ENCODE measurements at places on chromosomes 13 and 19.
A peak's percentile ranks its signal among the peaks of the same experiment; 100 is the strongest.

GRCh38 chr13:104314926-104315535, 1248.8 kb upstream of the SLC10A2 start:
- DNase-seq: no peak

GRCh38 chr13:113912596-113912995, 48.7 kb upstream of the GAS6 start:
- DNase-seq: no peak

GRCh38 chr13:33740134-33740538, 77.8 kb upstream of the RFC3 start:
- DNase-seq: peak; percentile 70

GRCh38 chr13:22482496-22483000, 698.2 kb upstream of the SGCG start:
- no peak for DNase-seq

DNA sequence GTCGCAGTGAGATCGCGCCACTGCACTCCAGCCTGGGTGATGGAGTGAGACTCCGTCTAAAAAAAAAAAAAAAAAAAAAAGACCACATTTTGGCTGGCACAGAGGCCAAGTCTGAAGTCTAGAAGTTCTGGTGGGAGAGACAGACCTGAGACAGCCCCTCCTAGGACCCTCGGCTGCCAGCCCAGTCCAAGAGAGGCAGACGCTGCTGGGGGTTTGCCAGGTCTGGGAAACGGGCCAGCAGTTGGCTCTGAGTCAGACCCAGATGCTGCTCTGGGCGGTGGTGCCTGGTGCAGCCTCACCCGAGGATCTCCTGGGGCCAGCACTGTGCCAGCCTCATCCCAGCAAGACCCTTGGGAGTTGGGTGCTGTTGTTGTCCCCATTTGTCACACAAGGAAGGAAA, 5.8 kb downstream of the FCHO1 start:
- DNase-seq: peak; percentile 64

- DNase-seq: no peak
Measured at GRCh38 chr19:52138983-52139251, 821 bp downstream of the ZNF616 start.

DNA sequence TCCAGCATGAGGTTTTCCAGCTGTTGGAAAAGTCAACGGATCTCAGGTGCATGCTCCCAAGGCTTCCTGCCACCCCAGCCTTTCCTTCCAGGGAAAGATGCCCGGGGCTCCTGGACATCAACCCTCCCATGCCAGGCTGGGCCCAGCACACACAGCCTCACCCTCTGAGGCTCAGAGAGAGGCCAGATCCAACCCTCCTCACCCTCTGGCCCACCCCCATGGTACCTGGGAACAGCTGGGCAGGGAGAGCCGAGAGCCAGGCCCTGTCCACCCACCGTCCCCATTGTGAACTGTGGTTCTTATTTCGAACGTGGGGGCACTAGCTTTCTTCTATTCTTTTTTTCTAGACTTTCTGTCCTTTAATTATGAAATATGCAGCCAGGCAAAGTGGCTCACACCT, 9.9 kb upstream of the CCNP start:
- DNase-seq: no peak

GRCh38 chr19:17328517-17329365, 5.9 kb downstream of the ANO8 start:
- no peak for DNase-seq

DNA sequence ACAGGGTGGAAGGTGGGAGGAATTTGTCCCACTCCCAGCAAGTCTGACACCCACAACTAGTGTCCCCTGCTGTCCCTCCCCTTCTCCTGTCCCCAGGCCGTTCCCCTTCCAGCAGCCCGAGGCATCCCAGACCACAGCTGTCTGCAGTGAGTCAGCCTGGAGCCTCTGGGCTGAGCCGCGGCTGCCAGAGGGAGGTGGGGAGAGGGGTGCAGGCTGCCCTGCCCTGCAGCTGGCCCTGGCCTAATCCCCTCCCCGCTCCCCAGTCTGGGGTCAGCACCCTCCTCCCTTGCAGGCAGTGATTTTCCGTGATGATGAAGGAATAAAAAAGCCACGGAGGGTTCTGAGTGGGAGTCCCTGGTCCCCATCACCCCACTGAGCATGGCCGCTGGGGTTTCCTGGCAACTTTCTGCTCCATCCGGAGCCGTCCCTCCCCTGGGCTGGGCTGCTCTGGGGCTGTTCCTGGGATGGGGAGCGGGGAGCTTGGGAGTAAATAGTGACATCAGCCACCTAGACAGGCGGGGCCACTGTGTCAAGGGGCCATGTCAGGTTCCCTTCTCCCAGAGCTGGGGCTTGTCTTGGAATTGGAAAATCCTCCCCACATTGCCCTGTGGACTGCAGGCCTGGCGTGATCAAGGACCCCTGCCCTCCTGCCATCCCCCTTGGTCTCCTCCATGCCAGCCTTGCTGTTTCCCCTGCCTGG, 16.8 kb downstream of the SPC24 start:
- peak; percentile 94 for DNase-seq

DNA sequence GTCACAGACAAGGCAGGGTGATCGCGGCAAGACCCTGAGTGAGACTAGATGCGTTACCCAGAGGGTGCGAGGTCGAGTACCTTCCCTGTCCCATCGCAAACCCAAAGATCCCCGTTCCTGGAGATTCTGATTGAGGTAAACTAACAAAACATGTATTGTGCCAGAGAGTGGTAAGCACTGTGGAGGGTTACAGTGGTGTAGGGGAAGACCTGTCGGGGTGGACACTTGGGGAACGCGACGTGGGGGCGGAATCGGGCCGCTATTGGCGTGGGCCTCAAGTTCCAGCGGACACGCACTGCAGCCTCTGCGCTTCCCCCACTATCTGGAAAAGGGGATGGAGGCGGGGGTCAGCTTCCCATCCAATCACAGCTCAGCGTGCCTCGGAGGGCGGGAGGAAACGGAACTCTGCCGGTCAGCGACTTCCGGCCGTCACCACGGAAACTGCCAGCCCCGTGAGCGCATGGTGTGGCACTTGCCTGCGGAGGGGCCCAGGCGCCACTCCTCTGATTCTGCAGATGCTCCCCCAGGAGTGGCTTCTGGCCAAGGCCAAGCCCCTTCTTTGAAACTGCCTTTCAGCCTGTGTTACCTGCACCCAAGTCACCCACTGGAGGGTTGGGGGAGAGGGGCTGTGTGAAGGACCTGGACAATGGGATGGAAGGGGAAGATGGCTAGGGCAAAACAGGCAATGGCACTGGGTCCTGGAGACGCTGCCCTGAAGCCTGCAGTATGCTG, 1.0 kb upstream of the UBE2M start:
- DNase-seq: peak; percentile 94

DNA sequence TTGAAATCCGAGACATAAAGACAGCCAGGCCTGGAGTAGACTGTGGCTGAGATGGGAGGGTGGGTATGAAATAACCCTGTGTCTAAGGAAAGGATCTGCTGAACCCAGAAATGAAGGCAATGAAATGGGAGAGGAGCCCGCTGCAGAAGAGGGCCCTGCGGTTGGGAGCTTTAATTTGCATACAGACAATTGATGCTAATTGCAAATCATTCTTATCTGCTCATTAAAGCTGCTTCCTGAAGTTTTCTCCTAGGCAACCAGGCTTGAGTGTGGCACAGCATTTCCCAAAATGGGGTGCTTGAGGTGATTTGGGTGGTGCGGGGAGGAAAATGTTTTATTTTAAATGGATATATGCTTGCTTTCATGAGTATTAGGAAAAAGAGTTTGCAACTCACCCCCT, 55.4 kb downstream of the DPF1 start:
- no peak for DNase-seq

- DNase-seq: no peak
Measured at GRCh38 chr13:114114006-114114640, 18.3 kb downstream of the RASA3 start.

DNA sequence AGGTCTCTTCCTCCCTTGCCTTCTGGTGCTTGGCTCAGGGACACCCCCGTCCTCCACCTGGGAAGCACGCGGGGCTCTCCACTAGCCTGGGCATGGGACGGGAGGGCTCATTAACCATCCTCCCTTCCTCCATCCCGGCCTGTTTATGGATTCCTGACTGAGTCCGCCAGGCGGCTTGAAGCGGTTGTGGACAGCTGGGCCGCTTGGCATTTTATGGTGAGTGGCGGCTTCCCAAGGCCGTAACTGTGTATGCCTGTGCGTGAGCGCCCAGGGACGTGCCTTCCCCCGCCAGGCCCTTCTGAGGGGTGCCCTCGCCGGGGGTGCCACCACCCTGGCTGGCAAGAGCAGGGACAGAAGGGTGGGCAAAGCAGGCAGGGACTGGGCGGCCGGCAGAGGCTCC, 202.8 kb downstream of the URI1 start:
- DNase-seq: no peak

DNA sequence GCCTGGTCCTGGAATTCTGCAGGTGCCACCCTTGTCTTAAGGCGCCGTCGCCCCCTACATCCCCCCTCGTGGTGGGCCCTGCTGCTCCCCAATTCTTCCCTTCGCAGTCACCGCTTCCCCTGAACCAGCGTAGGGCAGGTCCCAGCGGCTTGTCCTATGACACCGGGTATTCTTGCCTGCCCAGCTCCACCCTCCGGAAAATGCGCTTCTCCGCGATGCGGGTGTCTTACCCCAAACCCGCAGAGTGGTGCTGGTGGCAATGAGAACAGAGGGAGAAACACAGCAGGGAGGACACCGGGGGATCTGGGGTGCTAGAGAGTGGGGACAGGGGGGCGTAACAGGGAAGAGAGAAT, 9.0 kb downstream of the ZNF808 start:
- DNase-seq: peak; percentile 12

DNA sequence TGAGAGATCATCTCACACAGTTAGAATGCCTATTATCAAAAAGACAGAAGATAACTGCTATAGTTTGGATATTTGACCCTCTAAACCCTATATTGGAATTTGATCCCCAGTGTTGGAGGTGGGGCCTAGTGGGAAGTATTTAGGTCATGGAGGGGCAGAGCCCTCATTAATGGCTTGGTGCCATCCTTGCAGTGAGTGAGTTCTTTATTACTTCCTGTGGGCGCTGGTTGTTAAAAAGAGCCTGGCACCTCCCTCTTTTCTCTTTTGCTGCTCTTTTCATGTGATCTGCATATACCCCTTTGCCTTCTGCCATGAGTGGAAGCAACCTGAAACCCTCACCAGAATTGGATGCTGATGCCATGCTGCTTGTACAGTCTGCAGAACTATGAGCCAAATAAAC, 66.8 kb downstream of the TDRD3 start:
- no peak for DNase-seq

DNA sequence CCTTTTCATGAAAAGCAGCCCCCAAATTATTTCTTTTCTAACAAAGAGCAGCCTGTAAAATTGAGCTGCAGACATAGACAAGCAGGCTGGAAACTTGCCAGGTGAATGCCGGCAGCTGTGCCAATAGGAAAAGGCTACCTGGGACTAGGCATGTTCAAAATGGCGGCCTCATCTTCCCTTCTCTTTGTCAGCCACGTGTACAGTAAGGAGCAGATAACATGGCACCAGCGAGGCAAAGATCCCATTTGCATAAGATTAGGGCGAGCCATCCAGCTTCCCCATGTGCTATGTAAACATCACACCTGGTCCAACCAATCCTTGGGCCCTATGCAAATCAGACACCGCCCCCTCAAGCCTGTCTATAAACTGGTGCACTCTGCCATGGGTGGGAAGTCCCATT, 31.2 kb upstream of the CACNA1A start:
- DNase-seq: no peak

- peak; percentile 49 for DNase-seq
Measured at GRCh38 chr19:15432018-15432494, 13.3 kb upstream of the AKAP8L start.

GRCh38 chr19:18223860-18224524, 2.2 kb downstream of the PDE4C start:
- no peak for DNase-seq

- peak; percentile 67 for DNase-seq
Measured at GRCh38 chr19:47445937-47446402, 25.7 kb downstream of the SLC8A2 start.

DNA sequence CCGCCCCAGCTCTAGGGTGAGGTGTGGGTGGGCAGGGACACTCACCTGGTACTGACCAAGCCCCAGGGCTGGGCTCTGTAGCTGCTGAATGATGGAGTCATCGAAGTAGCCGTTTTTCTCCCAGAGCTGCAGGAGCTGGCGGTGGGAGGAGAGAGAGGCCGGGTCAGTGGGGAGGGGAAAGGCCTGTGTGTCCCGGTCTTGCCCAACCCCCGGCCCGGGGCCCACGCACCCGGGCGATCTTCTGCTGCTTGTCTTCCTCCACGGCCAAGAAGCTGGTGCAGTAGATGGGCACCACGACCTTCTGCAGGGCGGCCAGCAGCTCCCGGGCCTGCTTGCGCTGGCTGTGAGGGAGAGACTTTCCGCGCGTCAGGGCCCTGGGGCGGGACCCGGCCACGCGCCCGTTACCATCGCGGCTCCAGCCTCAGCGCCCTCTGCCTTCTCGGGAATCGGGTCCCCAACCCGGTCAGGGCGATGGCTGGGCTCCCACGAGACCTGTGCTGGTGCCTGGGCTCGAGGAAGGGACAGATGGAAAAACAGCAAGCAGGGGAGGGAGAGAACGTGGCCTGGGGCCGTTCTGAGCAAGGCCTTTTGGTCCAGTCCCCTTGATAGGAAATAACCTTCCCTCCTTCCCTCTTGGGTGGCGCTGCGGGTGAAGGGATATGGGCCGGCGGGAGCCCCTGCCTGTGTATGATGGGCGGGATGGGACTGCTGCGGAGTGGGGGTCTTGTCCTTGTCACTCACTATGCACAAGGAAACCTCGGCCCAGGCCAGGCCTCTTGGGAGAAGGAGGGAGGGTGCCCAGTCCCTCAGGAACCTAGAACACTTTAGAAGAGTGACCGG, 11.5 kb downstream of the CHERP start:
- no peak for DNase-seq

- DNase-seq: no peak
Measured at GRCh38 chr19:50406156-50406820, 12.4 kb upstream of the SPIB start.

GRCh38 chr19:2974342-2975041, 2.9 kb upstream of the TLE6 start:
- DNase-seq: peak; percentile 25

DNA sequence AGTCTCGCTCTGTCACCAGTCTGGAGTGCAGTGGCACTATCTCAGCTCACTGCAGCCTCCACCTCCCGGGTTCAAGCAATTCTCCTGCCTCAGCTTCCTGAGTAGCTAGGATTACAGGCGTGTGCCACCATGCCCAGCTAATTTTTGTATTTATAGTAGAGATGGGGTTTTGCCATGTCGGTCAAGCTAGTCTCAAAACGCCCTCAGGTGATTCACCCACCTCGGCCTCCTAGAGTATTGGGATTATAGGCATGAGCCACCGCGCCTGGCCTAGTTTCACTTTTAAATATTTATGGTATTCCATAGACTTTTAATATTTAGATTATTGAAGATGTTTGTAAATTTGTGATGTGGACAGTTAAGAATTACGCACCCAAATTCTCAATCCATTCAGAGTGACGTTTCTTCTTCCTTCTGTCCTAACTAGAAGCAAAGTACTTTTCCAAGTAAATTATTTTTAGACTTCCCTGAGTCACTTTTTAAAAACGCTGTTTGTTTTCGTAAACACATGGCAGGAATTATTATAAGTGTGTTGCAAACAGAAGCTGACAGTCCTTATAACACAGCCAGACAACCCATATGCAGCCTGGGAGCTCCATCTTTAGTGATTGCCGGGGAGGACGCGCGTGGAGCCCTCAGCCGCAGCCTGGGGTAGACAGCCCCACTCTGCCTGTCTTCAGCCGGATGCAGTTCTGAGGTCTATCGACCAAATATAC, 131.7 kb downstream of the ATP11A start:
- DNase-seq: no peak

GRCh38 chr19:50794074-50794875, 4.1 kb downstream of the ACP4 start:
- DNase-seq: no peak

Measured in adipocyte (in vitro differentiated cells).